Hematopoietic multipotent progenitor cell treated with erythropoietin and hydrocortisone succinate and interleukin-3 and kit ligand, for 8 days (in vitro differentiated cells): ENCODE measurements at places on chromosomes 13 and 19.

GRCh38 chr13:53612200-53612599 is 583.6 kb downstream of the OLFM4 start:
- DNase-seq, result no peak

DNA sequence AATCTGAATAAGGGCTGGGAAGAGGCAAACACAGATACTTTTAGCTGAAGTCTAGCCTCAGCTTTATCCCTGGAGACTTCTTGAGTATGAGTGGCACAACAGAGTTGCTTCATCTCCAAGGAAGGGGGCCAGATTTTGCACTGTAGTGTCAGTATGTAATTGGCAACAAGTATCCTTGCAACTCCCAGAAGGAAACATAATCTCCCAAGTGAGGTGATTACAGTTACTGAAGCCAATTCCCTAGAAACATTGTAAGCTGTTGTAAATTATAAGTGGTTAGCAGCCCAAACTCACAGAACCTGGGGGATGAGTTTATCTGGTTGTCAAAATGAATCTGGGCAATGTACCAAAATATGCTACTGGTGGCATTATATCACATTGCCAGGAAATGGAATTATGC is 2065.7 kb upstream of the PCDH20 start:
- DNase-seq, result no peak

GRCh38 chr13:78238911-78239310 is 320.3 kb upstream of the EDNRB start:
- no peak for DNase-seq

DNA sequence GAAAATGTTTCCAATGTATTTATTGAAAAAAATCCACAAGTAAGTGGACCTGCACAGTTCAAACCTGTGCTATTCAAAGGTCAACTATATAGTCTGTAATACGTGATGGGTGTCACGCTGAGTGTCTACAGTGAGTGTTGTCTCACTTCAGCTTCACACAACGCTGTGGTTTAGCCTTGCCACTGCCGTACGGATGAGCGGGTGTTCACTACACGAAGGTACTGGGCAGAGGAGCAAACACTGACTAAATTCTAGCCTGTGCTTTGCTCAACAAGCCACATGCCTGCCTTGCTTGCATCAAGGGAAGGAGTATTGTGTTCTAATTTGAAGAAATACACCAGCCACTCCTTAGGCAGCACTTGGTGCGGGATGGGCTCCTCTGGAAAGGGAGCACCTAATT is 3.4 kb upstream of the FFAR3 start:
- DNase-seq, result no peak

GRCh38 chr19:18317961-18318800 is 4.7 kb downstream of the LSM4 start:
- peak; percentile 93 for DNase-seq

DNA sequence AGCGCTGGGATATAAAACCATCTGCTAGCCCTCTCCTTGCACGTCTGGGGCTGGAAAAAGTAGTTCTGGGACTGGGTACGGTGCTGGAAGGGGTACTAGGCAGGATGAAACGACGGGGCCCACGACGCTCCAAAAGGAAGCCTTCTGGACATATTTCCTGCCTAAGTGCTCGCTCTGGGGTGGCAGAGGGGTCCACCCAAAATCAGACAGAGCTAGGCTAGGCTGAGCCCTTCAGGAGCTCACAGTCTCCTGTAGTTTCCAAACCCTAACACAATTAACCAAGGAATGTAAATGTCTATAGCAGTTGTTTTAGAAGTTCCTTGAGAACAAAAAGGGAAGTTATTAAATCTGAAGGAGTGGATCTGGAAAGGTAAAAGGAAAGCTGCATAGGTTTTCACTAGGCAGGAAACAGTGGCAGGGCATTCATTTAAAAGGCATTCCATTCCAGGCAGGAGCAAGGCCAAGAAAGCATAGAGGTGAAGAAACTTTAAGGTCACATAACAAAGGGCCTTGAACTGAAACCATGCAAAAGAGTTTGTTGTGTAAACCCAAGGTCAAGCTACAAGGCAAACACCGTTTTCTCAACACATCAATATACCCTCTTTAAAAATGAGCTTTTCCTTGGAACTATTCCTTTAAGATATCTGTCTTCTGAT is 634 bp upstream of the DIAPH3 start:
- peak; percentile 21 for DNase-seq

DNA sequence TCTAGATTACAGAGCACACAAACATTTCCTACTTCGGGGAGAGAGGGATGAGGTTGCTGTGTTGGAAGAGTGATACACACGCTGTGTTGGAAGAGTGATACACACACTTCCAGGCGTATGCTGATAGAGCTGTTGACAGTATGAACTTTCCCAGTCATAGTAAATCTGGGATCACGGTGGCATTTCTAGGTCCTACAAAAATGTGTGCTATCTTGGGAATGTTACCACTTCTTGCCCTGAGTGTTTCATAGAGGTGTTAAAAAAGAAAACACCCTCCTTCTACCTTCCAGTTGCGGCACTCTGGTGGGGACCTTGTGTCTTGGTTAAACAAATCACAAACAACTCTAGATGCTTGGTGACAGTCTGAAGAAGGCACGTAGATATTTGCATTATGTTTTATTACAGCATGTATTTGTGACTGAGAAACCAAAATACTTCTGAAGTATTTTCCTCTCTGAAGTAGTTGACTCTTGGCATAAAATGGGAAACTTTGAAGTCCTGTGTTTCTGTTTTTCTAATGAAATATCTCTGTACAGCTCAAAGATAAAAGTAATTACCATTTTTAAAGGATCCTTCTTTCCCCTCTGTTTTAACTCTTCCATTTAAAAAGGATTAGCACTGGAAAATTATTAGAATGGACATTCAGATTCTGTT is 52.5 kb downstream of the ARHGAP35 start:
- DNase-seq, result no peak

- no peak for DNase-seq
Measured at GRCh38 chr19:2041433-2041682, 9.7 kb downstream of the MKNK2 start.

DNA sequence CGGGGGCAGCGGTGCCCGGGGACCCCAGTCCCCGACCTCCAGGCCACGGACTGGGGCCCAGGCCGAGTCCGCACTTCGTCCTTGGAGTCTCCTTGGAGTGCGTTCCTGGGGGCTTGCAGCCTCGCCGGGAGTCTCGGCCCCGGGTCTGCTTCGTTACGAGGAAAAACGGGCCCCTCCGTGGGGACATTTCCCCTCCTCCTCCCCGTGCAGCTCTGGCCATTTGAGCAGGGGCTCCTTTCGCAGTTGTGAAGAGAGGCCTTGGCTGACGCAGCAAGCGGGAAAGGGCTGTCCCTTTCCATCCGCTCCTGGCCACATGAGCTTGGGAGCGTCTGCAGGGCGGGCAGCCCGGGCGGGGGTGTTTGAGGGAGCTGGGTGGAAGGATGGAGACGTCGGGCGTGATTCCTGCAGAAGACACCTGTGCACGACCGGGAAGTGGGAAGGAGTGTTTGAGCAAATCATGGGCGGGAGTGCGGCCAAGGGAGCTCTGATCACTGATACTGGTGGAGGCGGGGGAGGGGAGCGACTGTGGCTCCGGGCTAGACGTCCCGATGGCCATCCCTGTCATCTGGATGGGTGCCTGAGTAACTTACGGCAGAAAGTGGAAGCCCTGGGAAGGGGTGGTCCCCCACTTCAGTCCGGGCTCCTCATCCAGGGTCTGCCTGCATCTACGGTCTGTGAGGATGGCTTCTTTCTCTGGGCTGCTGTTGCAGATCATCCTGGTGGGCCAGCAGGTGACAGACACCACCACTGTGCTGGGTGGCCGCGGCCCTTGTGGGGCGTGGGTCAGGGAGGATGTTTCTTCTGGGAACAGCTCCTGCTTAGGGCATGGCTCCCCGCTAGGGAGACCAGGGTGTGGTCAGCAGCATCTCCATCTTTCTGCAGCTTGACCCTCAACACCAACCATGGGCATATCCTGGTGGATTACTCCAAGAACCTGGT is 736 bp downstream of the GPI start:
- DNase-seq, result peak; percentile 27

GRCh38 chr13:70896136-70896535 is 787.9 kb upstream of the KLHL1 start:
- DNase-seq, result no peak

DNA sequence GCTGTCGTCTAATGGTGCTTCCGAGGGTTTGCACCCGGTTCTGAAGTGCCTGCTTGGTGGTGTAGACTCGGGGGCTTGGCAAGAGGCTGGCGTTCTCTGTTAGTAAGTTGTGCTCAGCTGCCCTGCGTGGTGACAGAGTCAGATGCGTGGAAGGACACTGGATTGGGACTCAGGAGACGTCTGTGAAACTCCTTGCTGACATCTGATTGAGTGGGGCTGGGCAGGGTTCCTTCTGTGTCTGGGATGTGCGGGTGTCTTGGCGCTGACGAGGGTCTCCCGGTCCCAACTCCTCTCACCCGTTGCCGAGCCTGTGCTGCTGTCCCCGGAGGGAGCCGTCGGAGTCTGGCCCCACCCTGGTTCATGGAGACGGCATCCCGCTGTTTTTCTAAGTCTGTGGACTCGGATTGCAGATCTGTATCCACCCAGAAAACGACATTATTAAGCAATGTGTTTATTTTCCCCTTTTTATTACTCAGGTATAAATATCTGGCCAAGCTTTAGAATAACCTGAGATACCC is 16.4 kb upstream of the DCUN1D2 start:
- no peak for DNase-seq

DNA sequence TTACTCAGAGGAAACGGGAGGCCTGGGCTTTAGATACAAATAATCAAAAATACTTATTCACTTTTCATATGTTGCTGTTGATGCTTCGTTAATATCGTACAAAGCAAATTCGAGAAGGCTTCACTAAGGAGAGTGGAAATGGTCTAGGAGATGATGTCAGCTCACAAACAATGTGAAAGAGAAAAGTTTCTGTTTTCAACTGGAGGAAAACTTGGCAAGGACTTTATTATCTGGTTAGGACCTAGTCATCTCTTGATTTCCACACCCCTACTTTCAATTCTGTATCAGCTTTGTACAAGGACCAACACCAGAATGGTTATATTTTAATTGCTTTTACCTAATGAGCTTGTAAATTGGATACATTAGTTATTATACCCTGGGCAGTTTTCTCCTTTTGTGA is 88.0 kb downstream of the SLC10A2 start:
- DNase-seq, result no peak

- DNase-seq, result no peak
Measured at GRCh38 chr19:45955905-45956608, 17.6 kb downstream of the NOVA2 start.

DNA sequence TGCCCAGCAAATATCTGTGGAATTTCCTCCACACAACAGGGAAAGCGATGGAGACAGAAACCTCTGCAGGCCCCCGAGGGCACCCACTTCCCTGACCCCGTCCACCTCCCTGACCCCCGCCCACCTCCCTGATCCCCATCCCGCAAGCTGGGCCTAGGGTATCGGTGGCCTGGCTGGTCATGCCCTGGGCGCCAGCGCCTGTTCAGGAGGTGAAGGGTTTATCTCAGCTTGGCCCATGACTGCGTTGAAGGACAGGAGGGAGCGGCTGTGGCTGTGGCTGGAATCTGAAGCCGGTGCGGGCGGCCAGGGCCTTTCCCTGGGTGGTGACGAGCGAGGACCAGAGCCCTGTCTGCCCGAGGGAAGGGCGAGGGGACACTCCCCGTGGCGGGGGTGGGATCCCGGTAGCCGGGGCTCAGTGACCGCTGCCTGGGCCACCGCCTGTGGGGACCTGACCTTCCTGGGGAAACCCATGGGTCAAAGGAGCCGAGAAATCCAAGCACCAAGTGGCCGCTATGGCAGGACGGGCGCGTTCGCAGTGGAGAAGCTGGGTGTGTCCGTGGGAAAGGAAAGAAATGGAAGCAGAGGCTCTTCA is 20.7 kb downstream of the GAS6 start:
- no peak for DNase-seq

- DNase-seq, result no peak
Measured at GRCh38 chr13:51782026-51782710, 21.8 kb downstream of the DHRS12 start.
